Activated naive CD8-positive, alpha-beta T cell treated with anti-CD3 and anti-CD28 coated beads, Interleukin-2, amount 50 U/mL, for 16 hours (primary cell): ENCODE measurements at places on chromosomes 12 and 14.
A peak's percentile ranks its signal among the peaks of the same experiment; 100 is the strongest.

GRCh38 chr12:57754411-57755193, at the start of gene MARCHF9:
Gene MARCHF9 (plus strand): TSS chr12:57755103. CDS start chr12:57755529, 426 bp downstream.
- peak; percentile 59 for DNase-seq

DNA sequence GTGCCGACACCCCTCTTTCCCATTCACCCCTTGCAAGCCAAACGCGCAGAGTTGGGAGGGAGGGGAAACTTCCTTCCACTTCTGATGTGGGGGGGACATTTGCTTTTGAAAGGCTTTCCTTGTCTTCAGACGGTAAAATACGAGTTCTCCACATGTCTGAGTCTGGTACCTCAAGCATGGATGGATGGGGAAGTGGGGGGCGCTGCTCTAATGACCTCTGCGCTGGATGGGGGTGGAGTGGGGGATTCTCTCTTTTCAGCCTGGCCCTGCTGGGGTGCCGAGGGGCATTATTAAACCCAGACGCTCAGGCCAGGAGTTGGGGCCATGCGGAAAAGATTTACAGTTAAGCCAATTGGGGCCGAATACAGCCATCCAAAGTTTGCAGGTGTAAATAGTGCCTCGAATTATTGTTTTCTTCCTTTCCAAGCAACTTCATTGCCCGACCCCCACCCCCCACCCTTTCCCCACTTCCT, 9.1 kb upstream of the TBX3 start:
- no peak for DNase-seq

DNA sequence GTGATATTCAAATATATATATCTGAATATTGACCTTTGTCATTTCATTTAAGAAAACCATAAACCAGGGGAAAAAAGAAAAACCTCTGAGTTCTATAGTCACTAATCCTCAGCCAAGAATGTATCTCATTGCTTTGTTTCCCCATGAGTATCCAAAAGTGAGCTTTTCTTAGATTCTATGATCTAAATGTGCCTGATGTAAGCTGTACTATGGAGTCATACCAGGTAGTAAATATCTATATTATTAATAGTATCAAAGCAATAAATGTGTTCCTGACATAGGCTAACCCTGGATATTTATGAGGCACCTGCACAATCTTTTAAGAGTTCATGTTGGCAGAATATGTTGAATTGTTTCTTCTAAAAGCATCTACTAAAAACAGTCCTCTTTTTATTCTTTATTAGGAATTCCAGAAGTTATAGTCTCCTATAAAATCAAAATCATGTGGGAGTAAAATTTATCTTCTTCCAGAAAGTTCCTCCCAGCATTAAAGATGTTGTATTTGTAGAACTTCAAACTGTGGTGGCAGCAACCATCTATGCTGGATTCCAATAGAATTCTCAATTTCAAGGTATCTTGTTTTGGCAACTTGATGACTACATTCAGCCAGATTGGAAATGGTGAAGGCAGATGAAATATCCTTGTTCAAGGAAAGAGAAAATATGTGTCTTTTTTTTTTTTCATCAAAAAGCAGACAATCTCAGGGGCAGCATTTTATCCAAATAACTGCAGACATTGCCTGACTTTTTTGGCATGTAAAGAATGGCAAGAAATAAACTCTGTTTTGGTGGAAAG, 139.7 kb upstream of the RASSF8 start:
- DNase-seq = no peak

DNA sequence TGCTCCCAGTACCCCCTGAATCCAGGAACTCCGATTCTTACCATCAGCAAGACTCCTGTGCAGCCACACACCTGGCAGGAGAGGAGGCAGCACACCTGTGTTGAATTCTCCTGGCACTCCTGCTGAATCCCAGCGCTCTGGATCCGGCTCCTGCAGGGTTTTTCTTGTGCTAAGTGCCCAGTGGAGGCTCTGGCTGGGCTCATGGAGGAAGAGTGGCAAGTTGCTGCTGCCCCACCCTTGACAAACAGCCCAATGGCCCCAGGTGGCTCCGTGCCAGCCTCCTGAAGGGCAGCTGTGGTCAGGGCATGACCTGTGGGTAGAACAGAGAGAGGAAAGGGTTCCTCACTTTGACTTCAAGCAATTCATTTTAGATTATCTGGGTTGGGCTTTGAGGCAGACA, 20.0 kb downstream of the CRACR2A start:
- DNase-seq = no peak

- DNase-seq = no peak
Observed at GRCh38 chr12:49930515-49931288, 19.8 kb upstream of the AQP2 start.

GRCh38 chr12:94805749-94806529, 155.6 kb upstream of the TMCC3 start:
- DNase-seq = no peak

- no peak for DNase-seq
Observed at GRCh38 chr12:128783129-128783574, 40.6 kb downstream of the SLC15A4 start.

- no peak for DNase-seq
Observed at GRCh38 chr14:97878206-97878605, 1081.0 kb downstream of the VRK1 start.

DNA sequence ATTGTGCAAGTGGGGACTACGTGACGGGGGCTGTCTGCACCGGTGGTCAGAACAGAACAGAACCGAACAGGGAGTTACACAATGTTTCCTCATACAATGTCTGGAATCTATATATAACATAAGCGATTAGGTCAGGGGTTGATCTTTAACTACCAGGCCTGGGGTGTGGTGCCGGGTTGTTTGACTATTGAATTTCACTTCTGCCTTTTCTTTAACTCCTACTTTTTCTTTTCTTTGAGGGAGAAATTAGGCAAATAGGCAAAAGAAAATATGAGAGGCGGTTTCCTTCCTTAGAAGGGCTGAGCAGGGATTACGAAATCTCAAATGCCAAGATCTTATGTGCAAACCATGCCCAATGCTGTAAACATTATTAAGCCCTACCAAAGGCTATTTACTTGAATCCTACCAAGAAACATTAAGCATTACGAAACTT, 140.3 kb downstream of the SLC38A6 start:
- DNase-seq = no peak

- no peak for DNase-seq
Observed at GRCh38 chr14:85122690-85123089, 407.3 kb upstream of the FLRT2 start.

- DNase-seq = no peak
Observed at GRCh38 chr14:25630447-25630846, 580.5 kb upstream of the STXBP6 start.
